ENCODE measurements at places on chromosomes 3 and 15.

- no peak for DNase-seq
Observed at GRCh38 chr3:62987721-62988120, 112.5 kb upstream of the CADPS start.

GRCh38 chr3:146542978-146543377, 1.4 kb downstream of the PLSCR1 start:
- no peak for DNase-seq

DNA sequence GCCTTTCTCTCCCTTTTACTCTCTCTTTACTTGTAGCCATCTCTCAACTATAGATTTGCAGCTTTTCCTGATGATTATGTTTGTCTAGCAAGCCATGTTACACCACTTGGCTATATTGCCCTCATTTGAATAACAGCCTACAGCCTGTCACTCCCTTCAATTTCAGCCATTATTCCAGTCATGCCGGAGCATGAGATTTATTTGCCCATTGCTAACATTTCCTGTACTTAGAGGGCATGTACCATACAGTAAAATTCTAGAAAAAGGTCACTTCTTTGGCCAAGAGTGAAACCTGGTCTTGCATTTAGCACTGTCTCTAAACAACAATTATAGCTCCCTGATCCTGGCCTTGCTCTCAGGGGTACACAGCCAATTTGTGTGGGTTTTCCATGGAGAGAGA, 221.7 kb upstream of the TMC3 start:
- no peak for DNase-seq

DNA sequence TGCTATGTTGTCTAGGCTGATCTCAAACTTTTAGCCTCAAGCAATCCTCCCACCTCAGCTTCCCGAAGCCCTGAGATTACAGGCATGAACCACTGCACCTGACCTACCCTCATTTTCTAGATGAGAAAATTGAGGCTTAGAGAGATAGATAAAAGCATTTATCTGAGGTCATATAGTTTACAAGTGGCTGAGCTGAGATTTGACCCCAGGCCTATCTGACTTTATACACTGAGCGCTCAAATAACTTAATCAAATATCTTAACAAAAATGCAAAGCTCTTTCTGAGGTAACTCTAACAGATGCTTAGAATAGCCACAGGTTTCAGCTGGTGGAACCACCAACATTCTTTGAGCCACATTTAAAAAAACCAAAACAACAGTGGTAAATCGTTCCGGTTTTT, 5.5 kb downstream of the PLS1 start:
- DNase-seq, result no peak

DNA sequence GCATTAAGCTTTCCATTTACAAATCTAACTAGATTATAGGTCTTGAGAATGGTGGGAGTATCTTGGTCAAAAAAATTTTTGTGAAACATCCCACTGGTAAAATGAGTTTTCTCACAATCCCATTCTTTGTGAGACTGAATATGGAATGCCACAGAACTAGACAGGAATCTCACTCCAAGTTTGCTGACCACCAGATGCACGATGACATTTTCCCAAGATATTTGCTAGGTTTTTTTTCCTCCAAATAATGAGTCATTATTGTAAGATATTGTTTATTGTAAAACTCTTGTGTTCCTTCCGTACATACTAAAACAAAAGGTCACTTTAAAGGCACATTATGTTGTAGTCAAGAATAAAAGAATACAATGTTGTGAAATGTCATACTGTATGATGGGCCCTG, 53.9 kb downstream of the COPS2 start:
- no peak for DNase-seq
